ENCODE measurements at places on chromosomes 6 and 20. TPM values are rescaled to one million over a fixed set of nuclear protein-coding genes. Genes with fewer than 3 reads are reported as not detected.

DNA sequence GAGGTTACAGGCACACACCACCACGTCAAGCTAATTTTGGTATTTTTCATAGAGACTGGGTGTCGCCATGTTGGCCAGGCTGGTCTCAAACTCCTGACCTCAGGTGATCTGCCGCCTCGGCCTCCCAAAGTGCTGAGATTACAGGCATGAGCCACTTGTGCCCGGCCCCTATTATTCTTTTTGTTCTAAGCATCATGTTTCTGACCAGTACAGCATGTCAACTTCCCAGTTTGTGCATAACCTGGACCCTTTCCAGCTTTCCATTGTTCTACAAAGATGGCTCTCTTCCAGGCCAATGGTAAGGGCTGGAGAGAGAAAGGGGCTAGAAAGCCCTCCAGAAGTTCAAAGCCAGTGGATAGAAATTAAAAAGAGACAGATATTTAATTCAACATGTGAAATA is 91.3 kb upstream of the TNFAIP3 start:
- H3K4me3 ChIP-seq, result no peak overlapping the region
- H3K27ac ChIP-seq, result no peak overlapping the region

- no peak overlapping the region for H3K27ac ChIP-seq
- H3K36me3 ChIP-seq, result no peaks in the 10 kb centered on the region
- no peaks in the 10 kb centered on the region for H3K27me3 ChIP-seq
- no peak for DNase-seq
- H3K4me1 ChIP-seq, result no peaks in the 10 kb centered on the region
Observed at GRCh38 chr20:61614706-61615100, 362.6 kb downstream of the CDH4 start.

- H3K36me3 ChIP-seq, result no peaks in the 10 kb centered on the region
- H3K27me3 ChIP-seq, result no peaks in the 10 kb centered on the region
- DNase-seq, result no peak
- no peak overlapping the region for H3K4me3 ChIP-seq
- H3K27ac ChIP-seq, result no peak overlapping the region
- H3K4me1 ChIP-seq, result no peaks in the 10 kb centered on the region
Observed at GRCh38 chr6:127303917-127304316, 37.3 kb downstream of the RNF146 start.

DNA sequence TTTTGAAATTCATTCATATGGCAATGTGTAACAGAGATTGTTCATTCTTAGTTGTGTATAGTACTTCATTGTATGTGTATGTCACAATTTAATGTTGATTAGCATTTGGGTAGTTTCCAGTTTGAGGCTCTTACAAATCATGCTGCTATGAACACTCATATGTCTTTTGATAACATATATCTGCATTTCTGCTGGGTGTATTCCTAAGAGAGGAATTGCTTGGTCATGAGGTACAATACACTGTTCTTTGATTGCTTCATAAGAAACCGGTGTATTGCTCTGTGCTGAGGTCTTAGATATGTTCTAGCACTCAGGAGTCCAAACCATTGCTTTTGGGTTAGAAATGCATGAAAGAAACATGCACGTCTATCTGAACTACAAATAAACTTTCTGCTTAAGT is 492.9 kb upstream of the JAG1 start:
- no peaks in the 10 kb centered on the region for H3K36me3 ChIP-seq
- no peaks in the 10 kb centered on the region for H3K27me3 ChIP-seq
- no peak overlapping the region for H3K4me3 ChIP-seq
- no peak overlapping the region for H3K27ac ChIP-seq
- peaks cover 5% of the 10 kb centered on the region for H3K4me1 ChIP-seq

- H3K4me1 ChIP-seq, result no peaks in the 10 kb centered on the region
- H3K27me3 ChIP-seq, result no peaks in the 10 kb centered on the region
- no peak overlapping the region for H3K4me3 ChIP-seq
- H3K27ac ChIP-seq, result no peak overlapping the region
- H3K36me3 ChIP-seq, result no peaks in the 10 kb centered on the region
Observed at GRCh38 chr20:35985806-35986205, 17.4 kb downstream of the CNBD2 start.

GRCh38 chr6:34338377-34338776 is 54.1 kb downstream of the NUDT3 start:
- H3K36me3 ChIP-seq, result no peaks in the 10 kb centered on the region
- peaks cover 7% of the 10 kb centered on the region for H3K4me1 ChIP-seq
- no peak overlapping the region for H3K4me3 ChIP-seq
- no peak overlapping the region for H3K27ac ChIP-seq
- no peak for DNase-seq
- no peaks in the 10 kb centered on the region for H3K27me3 ChIP-seq

GRCh38 chr6:33113755-33114154 is 38.0 kb downstream of the HLA-DPB1 start:
- no peak for DNase-seq
- no peak overlapping the region for H3K4me3 ChIP-seq
- H3K27me3 ChIP-seq, result no peaks in the 10 kb centered on the region
- no peak overlapping the region for H3K27ac ChIP-seq

DNA sequence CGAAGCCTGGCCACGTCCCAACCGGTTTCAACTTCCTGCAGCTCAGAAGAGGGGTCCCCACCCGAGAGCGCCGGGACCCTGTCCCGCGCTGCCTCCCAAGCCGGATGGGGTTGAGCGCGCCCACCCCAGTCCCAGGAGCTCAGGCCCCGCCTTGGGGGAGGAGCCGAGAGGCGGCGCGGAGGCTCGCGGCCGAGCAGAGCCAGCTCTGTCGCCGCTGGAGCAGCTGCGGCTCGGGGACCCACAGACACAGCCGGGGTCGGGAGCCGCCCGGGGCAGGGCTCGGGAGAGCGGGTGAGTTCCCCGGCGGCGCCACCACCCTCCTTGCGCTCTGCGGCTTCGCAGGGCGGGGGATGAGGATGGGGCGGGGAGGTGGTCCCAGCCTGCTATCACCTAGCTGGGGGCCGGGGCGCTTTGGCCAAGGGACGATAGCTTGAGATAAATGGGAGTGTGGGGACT is at the start of gene PPP1R16B:
PPP1R16B (plus strand) TSS at position 196 of the 456 bp plus-strand sequence. CDS start 30,229 bp downstream, outside the sequence.
- no peaks in the 10 kb centered on the region for H3K36me3 ChIP-seq
- DNase-seq, result peak; percentile 81
- peaks cover 19% of the 10 kb centered on the region for H3K27me3 ChIP-seq

GRCh38 chr6:118859517-118860064 is 34.4 kb upstream of the ASF1A start:
- H3K4me3 ChIP-seq, result no peak overlapping the region
- no peaks in the 10 kb centered on the region for H3K36me3 ChIP-seq
- H3K4me1 ChIP-seq, result peaks cover 11% of the 10 kb centered on the region
- no peak for DNase-seq

TMEM217 gene
- polyA plus RNA-seq, result 0.77 TPM

All from GM23338 (cell line).